ENCODE measurements at places on chromosomes 5 and 9.

DNA sequence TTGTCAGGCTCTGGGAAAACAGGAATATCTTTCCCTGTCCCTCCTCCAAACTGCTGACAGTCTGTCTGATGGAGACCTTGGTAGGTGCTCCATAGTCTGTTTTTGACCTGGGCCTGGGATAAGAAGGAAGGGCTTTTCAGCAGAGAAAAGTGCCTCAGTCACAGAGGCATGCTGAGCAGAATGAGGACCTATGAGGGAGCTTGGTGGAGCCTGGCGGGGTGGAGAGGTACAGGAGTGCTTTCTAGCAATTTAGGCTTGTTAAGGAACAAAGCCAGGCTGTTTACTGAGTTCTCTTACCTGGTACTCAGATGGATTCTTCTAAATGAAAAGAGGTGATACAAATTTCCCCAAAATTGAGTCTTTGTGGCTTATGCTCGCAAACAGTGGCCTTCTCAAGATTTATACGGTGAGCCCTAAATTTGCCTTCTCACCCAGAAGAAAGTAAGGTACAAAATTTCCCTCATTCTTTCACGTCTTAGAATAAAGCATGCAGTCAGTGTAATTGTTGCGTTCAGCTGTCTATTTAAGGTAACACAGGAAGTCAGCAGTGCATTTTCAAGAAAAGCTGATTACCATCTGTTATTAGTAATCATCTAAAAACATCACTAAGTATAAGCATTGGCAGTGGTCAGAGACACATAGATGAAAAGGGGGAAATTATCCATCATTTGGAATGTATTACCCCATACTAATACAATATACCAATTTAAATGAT, 28.6 kb upstream of the IL13 start:
- DNase-seq, result no peak

- peak; percentile 58 for DNase-seq
These were observed 15.8 kb upstream of the LCP2 start for GRCh38 chr5:170313344-170313743.

DNA sequence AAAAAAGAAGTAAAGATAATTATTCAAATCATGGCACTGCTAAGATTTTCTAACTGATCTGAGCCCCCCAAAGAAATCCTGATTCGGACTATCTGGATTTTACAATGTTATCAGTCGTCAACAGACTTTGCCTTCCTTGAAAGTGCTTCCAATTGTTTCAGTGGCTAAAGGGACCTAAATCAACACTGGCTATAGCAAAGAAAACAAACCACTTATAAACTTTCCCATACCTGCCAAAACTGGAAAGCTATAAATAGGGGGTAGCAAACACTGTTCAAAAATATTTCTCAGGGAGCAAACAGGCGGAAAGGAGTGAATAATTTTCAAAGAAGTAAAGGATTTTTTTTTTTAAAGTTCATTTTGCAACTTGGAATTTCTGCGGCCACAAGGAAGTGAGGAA, 105.6 kb upstream of the LIFR start:
- no peak for DNase-seq

DNA sequence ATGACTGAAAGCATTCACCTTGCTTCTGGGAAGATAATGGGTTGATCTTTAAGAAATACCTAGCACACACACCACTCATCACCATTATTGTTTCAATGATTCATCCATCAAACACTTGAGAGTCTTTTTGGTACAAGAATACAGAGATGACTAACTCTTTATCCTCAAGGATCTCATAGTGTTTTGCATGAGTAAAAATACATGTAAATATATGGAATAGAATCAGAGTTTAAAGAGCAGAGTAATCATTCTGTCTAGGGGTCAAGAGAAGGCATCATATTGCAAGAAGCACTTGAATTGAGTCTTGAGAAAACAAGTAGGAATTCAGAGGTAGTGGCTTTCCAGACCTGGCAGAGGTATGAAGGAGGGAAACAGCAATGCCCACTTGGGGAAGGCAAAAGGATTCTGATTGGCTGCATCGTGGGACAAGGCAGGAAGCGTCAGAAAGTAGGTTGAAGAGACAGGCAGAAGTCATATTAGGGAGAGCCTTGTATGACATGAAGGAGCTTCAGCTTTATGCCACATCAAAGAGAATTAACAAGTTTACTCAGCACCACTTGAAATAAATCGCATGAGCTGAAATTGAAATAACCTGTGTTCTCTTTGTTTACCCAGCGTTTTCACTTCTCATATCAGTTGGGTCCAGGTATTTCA, 542.5 kb downstream of the TLE1 start:
- DNase-seq, result no peak

DNA sequence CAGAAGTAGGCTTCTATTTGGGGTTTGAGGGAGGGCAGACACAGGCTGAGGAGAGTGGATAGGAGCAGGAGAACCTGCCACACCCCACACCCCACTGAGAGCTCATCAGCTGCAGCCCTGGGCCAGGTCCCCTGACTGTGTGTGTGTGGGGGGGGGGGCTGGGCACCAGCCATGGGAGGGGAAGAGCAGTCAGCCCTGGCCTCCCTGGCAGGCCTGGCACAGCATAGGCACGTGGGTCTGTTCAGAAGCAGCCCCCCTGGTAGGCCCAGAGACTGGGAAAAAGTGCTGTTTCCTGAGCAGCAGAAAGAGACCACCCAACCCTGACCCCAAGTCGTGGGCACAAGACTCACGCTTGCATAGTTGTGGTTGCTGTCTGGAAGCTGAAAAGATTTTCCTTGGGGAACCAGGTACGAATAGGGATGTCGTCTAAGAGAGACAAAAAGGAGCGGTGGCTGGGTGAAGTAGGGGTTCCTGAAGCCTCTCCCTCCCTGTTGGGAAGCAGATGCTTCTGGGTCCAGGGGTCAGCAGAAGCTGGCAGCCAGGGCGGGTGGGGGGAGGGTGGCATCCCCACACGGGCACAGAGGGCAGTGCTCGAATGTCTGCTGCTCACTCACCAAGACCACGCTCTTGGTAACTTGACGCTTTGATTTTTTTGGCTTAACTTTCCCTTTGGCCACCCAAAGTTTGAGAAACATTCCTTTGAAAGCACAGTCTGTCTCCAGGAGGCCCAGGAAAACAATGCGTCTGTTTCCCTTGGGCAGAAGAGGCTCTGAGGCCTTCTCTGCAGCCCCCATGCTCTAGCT, 2.9 kb downstream of the NSMF start:
- DNase-seq, result no peak

DNA sequence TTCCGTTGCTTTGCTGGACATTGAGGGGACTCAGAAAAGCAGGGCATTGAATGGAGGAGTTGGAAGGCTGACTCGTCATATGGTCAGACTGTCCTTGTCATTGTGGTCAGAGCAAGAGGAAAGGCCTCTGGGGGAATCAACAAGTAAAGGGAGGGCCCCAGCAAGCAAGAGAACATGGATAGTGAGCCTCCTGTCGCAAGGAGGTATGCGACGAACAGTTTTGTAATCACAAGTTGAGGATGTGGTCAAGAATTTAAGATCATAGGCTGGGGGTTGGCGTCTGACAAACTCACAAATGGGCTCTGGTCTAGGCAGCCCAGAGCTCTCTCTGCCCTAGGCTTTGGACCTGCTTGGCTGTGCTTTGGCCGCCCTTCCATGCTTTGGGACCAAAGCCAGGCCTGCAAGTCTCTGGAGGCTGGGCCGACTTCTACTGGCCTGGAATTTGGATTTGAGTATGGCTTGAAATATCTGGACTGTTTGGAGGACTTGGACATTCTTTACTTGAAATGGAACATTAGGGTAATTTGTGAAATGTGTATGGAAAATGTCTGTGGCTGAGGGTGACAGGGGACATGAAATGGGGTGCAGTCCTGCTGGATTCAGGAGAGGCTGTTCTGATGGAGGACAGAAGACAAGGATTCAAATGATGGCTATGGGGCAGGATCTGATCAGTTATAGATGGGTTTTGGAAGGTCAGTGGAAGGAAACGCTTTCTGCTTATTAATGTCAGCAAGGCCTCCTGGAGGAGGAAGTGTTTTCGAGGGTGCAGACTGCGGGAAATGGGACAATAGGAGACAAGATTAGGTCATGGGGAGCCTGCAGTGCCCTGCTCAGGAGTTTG, 19.2 kb upstream of the NDST1 start:
- DNase-seq, result no peak

GRCh38 chr5:4700069-4700468, 440.1 kb upstream of the ADAMTS16 start:
- DNase-seq, result no peak

- DNase-seq, result no peak
These were observed 752 bp upstream of the GLRX start for GRCh38 chr5:95823218-95823737.

DNA sequence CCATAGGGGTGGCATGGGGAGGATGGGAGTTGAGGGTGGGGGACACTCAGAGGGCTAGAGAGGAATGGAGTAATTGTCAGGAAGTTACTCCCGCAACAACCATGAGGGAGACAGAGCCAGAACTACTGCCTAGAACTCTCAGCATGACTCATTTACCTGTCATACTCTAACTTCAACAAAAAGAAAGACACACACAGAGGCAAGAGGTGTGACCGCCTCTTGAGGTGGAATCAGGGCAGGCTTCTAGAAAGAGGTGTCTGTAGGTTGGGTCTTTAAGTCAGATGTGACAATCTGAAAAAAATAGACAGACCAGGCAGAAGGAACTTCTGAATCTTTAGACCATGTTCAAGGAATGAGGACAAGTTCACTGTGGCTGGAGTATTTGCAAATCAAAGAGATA, 73.4 kb downstream of the GABBR2 start:
- no peak for DNase-seq

GRCh38 chr9:80874276-80874675, 815.1 kb downstream of the TLE1 start:
- no peak for DNase-seq

GRCh38 chr9:87708986-87709728, 16.8 kb upstream of the CTSL start:
- peak; percentile 56 for DNase-seq

GRCh38 chr9:18544456-18544855, 70.5 kb downstream of the ADAMTSL1 start:
- DNase-seq, result no peak

DNA sequence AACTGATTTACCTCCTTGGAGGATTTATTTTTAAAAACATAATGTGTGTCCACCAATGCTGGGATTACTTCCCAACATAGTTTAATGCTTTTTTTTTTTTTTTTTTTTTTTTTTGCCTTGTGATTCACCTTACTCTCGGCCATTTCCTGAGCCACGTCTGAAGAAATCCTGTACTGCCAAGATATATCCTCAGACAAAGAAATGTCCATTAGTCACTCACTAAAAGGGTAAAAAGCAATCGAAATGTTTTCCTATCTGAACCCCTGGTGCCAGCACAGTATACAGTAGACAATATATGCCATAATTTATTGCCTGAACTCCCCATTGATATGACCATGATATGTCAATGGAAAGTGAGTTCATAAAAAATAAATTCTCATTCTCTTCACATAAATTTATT, 344.1 kb downstream of the BNC2 start:
- no peak for DNase-seq

DNA sequence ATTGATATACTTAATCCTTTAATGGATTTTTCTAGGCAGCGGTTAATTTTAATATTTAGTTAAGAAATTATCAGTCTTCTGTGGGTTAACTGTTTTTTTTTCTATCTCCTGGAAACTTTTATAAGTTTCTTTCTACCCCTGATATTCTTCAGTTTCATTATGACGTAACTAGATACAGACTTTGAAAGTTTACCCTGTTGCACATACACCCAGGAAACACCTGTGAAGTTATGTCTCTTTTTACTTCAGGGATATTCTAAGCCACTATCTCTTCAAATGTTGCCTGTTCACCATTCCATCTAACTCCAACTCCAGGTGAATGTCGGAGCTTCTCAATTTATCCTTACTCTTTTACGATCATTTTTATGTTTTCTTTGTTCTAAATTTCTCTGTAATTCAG, 329.0 kb downstream of the ICE1 start:
- DNase-seq, result no peak

GRCh38 chr9:133945314-133945975, 46.7 kb downstream of the VAV2 start:
- no peak for DNase-seq

- DNase-seq, result no peak
These were observed 1.1 kb downstream of the CFAP90 start for GRCh38 chr5:7849681-7850394.

DNA sequence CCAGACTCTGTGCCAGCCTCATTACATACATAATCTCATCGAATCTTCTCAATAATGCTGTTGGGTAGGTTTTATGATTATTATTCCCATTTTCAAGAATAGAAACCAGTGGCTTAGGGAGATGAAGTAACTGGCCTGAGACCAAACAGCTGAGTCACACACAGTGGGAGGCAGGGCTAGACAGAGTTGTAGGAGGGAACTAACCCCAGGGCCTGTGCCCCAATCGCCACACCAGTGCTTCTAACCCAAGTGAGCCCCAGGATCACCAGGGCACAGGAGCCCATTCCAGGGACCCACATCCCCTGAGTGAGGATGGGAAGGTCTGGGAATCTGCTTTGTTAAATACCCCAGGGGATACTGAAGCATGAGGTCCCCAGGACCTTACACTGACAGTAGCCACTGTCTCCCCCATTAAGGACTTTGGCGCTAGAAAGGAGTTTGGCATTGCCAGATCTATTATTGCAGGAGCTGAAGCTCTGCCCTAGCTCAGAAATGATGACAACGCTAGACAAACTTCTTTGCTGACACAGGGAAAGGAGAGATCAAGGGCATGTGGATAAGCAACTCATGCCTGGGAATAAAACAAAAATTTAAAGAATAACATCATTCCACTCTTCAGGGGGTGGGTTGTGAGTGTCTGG, 63.8 kb upstream of the PPARGC1B start:
- DNase-seq, result no peak

GRCh38 chr5:151923866-151924476, 680 bp downstream of the GLRA1 start:
- DNase-seq, result no peak

DNA sequence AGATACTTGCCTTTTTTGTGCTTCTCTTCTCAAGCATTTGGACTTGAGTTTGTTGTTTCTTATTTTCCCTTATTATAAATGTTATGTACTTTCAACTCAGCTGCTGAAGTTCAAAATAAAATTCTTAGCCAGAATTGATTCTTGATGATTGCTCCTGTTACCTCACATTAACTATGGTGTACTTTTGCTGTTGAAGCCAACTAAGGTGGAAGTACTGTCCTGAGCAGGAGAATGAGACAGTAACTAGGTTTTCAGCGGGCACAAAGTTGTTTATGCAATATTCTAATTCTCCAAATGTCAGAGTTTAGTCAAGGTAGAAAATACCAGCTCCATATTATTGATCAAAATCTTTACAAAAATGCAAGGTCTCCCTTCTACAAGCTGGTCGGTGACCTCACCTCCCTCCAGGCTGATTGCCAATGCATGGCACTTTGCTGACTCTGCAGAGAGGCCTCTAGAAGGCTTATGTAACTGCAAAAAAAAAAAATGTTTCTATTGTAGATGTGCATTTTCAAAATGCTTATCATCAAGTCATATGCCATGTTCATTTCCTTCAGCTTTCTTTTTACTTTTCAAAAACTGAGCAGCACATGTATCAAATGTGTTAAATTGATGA, 1783.5 kb upstream of the WWC1 start:
- no peak for DNase-seq

DNA sequence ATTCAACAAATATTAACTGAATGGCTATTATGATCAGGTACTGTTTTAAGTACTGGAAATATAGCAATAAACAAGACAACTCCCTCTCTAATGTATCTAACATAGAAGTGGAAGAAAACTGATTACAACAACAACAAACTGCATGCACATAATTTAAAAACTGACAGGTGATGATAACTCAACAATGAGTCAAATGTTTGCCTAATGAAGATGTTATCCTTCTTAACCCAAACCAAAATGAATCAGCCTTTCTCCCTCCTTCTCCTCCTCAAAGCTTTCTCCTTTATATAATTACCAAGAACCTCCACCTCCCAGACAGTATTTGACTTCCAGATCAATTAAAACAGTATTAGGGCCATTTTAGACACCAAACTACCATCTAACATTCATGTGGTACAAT, 49.3 kb downstream of the RICTOR start:
- no peak for DNase-seq

Measured in CD4-positive, alpha-beta T cell treated with Interleukin-6 for 4 hours (primary cell).